ENCODE measurements at places on chromosomes 3 and 15.
A peak's percentile ranks its signal among the peaks of the same experiment; 100 is the strongest.

DNA sequence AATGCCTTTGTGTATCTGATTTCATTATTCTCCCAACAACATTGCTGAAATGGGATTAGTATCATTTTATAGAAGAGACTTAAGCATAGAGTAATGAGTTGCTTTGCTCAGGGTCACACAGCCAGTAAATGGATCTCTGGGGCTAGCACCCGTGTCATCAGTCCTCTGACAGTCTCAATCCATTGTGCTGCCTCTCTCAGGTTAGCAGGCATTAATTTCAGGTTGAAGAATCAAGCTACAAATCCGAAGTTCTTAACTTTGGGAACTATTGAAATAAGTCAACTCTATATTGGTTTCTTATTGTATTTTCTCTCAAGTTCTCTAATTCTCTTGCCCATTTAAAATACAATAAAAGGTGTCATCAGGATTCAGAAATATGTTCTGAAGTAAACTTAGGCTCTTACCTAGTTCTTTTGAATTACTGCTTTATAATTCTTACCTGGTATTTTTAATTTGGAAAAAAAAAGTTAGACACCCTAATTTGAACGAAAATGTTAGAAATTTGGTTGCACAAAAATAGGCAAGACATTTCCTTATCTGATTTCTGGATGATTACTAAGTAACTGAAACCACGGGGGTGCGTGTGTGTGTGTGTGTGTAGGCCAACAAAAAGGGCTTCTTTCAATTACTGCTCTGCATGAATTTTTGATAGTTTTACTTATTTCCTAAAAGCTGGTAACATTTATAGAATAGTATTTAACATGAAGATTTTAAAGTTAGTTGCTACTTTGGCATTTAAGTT, 189.8 kb downstream of the MBNL1 start:
- peaks cover 95% of the 10 kb centered on the region for H3K36me3 ChIP-seq
- H3K4me1 ChIP-seq: peaks cover 7% of the 10 kb centered on the region
- no peak overlapping the region for H3K27ac ChIP-seq
- no peak overlapping the region for H3K4me3 ChIP-seq
- no peaks in the 10 kb centered on the region for H3K27me3 ChIP-seq

DNA sequence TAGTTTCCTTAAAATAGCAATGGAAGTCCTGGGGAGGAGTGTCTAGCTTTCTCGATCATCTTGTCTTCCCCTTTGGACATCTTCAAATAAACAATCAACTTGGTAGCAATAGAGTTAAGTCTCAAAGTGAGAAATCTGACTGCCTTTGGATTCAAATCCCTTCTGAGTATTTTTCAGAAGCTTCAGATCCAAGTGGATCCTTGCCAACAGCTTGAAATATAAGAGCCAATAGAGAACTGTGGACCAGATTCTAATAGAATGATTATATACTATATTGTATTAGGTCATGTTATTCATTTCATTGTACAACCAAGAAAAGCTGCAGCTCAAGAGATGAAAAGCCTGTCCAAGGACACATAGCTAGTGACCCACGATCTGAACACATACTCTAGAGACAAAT, 60.2 kb downstream of the SYNPR start:
- H3K27ac ChIP-seq: no peak overlapping the region
- no peaks in the 10 kb centered on the region for H3K27me3 ChIP-seq
- no peaks in the 10 kb centered on the region for H3K4me1 ChIP-seq
- H3K4me3 ChIP-seq: no peak overlapping the region

- H3K36me3 ChIP-seq: peaks cover 3% of the 10 kb centered on the region
- peak overlapping the region; percentile 81 for H3K4me3 ChIP-seq
- H3K4me1 ChIP-seq: peaks cover 17% of the 10 kb centered on the region
- DNase-seq: no peak
- peak overlapping the region; percentile 70 for H3K27ac ChIP-seq
Observed at GRCh38 chr3:100333970-100334487, 528 bp upstream of the NIT2 start.

DNA sequence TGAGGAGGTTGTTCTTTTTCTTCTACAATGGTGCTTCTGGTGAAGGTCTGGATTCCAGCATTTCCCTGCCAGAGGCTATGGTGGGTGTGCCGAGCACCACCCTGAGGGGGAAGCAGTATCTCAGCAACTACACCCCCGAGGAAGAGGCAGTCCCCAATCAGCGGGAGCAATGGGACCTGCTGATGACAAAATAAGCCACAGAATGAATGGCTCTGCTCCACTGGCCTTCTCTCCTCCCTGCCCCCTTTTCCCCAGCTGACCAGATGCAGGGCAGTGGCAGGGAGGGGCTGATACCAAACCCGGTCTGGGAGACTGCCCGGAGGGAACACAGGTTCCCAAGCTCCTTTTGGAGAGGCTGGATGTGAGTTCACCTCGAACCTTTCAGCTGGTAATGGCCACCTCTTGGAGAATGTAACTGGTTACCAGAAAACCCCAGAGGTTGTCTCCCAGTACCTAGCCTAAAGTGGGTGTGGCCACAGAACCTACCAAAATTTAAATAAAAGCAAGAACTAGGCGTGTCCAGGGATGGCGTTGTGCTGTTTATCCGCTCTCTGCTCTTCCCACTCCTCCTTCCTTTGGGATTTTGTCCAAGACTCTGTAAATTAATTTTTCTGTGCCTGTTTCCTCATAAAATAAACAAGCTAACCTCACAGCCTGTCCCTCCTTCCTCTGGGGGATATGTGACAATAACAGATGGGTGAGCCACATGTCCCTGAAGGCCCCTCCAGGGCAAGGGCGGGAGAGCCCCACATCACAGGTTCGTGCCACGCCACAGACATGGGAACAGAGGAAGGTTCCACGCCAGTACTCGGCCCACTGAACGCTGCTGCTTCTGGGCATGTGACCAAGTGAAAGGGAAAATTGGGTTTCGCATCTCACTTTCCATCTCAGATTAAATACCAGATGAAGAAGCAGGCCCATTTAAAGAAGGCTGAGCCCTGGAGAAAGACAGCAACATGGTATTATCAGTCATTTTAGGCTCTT, 35.1 kb upstream of the SPTBN5 start:
- DNase-seq: no peak
- H3K27me3 ChIP-seq: no peaks in the 10 kb centered on the region
- peaks cover 35% of the 10 kb centered on the region for H3K4me1 ChIP-seq

DNA sequence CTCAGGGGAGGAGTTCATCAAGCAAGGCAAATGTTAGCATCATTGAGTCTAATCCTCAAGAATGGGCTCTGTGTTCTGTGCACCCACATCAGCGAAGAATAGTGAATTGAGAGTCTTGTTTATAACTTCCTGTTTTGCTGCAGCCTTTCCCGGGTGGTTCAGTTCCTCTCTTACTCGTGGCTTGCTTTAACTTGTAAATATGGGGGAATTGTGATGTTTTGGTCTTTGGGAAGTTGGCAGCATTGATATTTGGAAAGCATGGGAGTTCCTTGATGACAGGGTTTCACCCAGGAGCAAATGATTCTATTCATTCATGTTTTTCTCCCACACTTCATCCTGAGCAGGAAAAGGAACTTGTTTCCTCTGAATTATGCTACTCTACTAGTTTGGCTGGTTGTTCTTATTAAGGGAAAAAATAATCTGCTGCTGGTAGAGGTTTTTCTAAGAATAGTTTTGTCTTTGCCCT, 40.4 kb downstream of the GPD1L start:
- H3K27me3 ChIP-seq: no peaks in the 10 kb centered on the region
- no peak overlapping the region for H3K27ac ChIP-seq
- H3K4me3 ChIP-seq: no peak overlapping the region
- H3K4me1 ChIP-seq: no peaks in the 10 kb centered on the region

DNA sequence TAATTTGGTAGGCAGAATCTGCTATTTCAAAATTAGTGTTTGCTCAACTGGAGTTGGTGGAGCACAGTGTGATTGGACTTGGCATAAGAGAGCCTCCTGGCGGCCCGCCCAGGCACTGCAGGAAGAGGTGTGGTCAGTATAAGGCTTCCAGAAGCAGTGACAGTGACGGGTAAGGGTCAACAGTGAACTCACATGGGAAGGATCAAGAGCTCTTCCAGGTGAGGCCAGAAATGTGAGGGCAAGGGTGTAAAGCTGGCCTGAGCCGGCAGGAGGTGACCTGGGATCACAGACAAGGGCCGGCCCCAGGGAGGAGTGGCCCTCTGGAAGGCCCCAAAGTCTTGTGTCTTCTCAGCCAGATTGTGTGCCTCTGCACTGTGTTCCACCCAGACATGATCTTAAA, 93.2 kb upstream of the RNF7 start:
- peak; percentile 72 for DNase-seq
- H3K4me1 ChIP-seq: peaks cover 3% of the 10 kb centered on the region
- H3K27ac ChIP-seq: no peak overlapping the region
- H3K27me3 ChIP-seq: no peaks in the 10 kb centered on the region
- no peaks in the 10 kb centered on the region for H3K36me3 ChIP-seq

- H3K4me3 ChIP-seq: no peak overlapping the region
- no peaks in the 10 kb centered on the region for H3K36me3 ChIP-seq
- DNase-seq: no peak
Observed at GRCh38 chr15:32861761-32862160, 144.0 kb downstream of the GREM1 start.

GRCh38 chr3:50557915-50558314, 9.6 kb downstream of the C3orf18 start:
- H3K4me3 ChIP-seq: no peak overlapping the region
- no peaks in the 10 kb centered on the region for H3K27me3 ChIP-seq
- H3K4me1 ChIP-seq: no peaks in the 10 kb centered on the region
- DNase-seq: no peak
- H3K36me3 ChIP-seq: no peaks in the 10 kb centered on the region

DNA sequence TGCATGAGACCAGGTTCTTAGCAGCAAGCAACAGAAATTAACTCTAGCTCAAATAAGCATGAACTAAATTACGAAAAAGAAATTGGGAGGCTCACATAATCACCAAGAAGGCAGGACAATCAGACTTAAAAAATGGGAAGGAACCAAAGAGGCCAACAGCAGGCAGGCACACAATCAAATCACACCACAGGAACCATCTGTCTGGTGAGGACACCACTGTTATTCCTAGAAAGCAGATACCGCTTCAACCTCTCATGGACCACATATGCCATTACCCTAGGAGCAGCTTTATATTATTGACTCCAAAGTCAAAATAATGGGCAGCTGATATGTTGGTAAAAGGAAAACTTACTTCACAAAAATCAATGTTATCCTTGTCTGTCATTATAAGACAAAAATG, 51.6 kb downstream of the SUCLG2 start:
- peaks cover 24% of the 10 kb centered on the region for H3K4me1 ChIP-seq
- peaks cover 25% of the 10 kb centered on the region for H3K36me3 ChIP-seq
- H3K4me3 ChIP-seq: no peak overlapping the region
- no peak for DNase-seq
- H3K27ac ChIP-seq: no peak overlapping the region

- H3K27me3 ChIP-seq: no peaks in the 10 kb centered on the region
- no peak for DNase-seq
- H3K4me3 ChIP-seq: no peak overlapping the region
Observed at GRCh38 chr15:59236394-59236793, 29.8 kb downstream of the LDHAL6B start.
